ENCODE measurements at places on chromosomes 5 and 9.

GRCh38 chr5:58108511-58108910, 351.4 kb downstream of the PLK2 start:
- no peak for DNase-seq

DNA sequence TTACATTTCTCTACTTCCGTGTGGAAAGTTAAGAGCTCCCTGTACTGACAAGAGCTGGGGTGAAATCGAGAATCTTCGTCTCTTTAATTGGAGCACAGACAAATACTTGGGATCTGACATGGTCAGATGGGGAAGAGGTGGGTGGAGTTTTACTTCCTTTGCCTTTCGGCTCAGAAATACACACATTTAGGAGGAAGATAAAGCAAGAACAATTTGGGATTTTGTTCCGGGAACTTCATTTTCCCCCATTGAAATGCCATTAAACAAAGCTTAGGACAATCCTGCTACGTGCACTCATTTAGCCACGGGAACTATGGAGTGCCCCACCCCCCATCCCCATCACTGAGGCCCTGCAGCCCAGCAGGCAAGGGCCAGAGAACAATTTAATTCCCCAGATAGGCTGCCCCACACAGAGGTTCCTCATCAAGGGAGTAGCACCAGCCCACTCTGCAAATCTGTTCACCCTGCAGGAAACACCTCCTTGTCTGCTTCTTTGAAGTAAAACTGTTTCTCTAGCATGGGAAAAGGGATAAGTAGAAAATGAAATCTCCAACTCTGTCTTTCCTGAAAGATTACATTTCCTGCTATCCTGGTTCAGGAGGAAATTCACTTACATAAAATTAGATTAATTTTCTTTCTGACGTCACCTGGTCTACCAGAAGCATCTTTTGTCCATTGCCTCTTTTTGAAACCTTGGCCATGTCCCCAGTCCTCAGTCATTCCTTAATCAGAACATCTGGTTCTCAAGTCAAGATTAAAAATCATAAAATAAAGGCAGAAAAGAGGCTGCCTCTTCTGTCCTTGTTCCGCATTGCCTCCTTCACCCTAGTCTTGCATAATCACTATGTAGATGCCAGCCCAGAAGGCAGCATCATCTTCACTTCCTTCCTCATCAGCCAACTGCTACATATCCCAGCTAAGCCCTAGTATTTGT, 206.4 kb downstream of the ENC1 start:
- DNase-seq = no peak

DNA sequence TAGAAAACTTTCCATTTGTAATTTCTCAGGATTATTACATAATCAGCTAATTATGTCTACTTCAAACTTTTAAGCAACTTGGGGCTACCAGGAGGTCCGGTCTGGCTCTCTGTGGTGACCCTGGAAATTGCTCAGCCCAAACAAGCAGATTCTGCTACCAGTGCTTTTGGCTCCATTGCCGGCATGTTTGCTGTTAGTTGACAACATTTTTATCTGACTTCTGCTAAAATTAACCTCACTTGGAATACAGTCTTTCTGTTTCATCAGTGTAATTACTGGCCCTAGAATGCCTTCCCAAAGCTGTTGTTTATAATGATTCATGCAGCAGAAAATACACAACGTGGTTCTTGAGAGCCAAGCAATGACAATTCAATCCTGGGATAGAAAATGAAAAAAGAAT, 38.5 kb upstream of the FAM81B start:
- no peak for DNase-seq

- DNase-seq = no peak
Measured at GRCh38 chr9:77987081-77987656, 44.4 kb downstream of the GNAQ start.

DNA sequence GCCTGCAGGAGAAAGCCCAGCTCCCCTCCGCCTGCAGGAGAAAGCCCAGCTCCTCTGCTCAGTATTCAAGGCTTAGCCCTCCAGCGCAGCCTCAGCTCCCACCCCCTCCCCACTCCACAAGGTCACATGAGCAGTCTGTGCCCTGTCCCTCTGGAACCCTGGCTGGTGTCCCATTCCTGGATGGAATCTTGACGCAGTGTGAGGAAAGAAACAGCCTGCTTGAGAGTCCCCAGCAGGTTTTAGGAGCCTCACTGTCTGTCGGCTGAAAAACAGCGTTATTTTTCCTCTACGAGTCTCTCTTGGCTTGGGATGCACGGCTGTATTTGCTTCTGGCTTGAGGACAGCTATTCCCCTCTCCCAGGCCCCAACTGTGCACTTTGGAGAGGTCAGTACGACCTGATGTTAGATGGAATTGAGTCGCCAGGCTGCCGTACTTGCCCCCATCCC, 210.1 kb upstream of the TRIM32 start:
- no peak for DNase-seq

DNA sequence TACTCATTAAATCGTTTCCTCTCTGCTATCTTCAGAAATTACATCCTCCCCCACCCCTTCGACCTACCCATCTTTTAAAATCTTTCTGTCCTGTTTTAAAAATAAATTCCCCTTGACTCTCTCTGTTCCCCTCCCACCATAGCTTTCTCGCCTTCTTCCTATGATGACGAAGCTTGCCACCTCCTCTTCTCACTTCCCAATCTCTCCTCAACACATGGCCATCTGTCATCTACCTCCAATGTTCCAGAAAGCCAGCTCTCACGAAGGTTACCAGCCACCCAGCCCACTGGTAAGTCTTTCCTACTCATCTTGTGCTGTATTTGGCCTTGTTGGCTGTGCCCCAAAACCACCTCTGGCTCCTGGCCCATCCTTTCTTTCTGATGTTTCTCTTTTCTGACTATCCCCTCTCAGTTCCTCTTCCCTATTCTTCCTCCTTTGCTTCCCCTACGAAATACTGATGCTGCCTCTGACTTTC, 346.3 kb downstream of the ENC1 start:
- peak; percentile 5 for DNase-seq

- DNase-seq = no peak
Measured at GRCh38 chr5:28344836-28345433, 1306.5 kb upstream of the CDH9 start.

DNA sequence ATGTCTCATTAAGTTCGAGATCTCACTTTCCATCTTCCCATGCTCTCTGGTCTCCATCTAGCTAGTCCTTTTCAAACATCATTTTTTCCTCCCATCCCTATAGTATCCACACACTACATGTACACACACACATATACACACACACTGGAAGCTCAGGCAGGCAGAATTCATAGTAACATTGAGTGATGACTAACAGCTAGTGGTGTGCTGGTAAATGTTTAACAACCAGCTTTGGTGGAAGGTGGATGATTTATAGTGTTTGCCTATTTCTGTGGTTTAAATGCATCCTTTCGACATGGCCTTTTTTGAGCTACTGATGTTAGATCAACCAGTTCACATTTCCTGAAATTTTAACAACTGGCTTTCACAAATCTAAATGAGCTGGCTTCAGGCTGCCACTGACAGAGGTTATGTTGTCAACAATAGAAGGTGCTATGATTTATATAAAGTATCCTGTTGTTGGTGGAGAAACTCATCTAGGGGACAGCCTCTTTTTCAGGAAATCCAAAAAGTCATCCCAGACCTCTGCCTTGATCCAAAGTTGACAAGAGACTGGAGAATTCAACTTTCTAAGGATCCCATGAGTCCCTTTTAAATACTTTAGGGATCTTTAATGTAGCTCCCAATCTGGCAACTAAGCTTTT, 117.8 kb downstream of the CCDC192 start:
- no peak for DNase-seq

DNA sequence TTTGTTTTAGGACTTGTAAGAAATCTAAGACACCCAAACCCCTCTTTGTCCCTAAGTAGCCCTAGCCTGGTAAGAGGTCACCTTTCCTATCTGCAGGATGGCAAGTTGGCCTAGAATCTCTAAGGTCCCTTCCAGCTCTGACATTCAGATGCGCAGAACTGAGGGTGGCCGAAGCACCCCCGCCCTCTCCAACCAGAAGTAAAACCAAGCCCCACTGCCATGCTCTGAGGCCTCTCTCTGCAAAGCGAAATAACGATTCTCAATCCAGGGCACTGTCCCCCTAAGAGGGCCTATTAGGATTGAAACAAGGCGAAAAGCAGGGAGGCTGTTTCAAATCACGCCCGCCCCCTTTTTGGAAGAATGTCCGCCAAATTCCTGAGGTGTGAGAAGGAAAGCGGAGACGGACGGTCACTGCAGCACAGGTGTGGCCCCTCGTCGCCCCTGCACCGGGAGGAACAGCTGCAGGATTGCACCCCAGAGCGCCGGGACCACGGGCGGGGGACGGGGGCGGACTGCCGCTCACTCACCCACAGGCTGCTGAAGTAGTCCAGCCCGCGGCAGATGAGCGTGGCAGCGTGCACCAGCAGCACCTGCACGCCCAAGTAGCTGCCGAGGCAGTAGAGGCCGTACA, 824 bp downstream of the TMEM245 start:
- DNase-seq = no peak

- no peak for DNase-seq
Measured at GRCh38 chr5:26884481-26884880, 153.9 kb downstream of the CDH9 start.

DNA sequence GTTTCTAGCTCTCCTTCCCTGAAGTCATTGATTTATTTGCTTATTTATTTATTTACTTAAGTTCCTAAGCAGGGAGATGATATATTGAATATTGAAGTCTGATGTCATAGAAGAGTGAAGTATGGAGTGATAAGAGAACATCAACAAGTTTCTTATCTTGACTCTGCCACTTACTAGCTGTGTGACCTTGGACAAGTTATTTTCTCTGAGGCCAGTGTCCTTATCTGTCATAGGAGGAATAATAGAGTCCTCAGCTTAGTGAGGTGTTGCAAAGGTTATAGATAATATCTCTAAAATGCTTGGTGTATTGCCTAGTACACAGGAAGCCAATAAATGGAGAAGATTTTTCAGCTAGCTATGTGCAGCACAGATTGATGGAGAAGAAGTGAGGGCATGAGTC, 32.4 kb upstream of the PIP5K1B start:
- no peak for DNase-seq

DNA sequence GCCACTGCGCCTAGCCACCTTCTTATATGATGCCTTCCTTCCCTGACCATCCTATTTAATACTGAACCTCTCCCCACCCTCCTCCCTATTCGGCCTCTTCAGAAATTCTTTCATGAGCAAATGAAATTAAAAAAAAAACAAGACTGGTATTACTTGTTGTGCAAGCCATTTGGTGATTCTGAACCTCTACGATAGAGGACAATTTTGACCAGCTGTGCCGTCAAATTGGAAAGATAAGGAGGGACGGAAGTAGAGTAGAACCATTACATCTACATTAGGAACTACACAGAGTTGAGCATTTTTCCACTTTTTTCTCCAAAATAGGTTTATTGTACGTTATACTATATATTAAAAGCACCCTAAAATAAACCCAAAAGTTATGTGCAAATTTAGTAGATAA, 2.9 kb downstream of the DHX29 start:
- no peak for DNase-seq

DNA sequence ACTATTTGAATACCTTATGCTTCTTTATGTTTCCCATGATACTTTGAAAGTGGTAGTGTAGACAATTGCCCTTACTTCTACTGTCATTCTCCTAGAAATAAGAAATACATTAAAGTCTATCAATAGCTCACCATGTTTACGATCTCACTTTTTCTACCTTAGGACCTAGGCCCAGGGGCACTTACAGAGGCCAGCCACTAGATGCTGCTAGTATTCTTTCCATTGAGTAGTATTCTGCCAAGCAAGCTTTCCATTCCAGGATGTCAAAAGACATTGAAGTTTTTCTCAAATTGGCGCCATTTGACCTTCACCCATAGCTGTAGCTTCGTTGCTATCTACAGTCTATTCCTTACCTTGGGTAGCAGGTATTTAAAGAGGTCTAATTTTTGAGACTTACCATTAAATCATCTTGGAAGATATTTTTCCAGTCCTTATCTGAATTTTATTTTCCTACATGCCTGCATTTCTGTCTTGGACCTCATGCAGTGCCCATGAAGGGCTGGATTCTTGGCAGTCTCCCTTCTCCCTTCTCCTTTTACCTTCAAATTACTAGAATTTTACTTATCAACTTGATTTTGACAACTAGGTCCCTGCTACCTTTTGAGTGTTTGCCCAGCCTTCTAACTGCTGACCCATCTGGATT, 246.0 kb upstream of the NUDT12 start:
- DNase-seq = no peak

- DNase-seq = no peak
Measured at GRCh38 chr5:139306628-139307379, 13.3 kb downstream of the MATR3 start.

- no peak for DNase-seq
Measured at GRCh38 chr9:21904776-21905175, 89.4 kb downstream of the CDKN2A start.

- no peak for DNase-seq
Measured at GRCh38 chr5:145025775-145026174, 809.4 kb downstream of the PRELID2 start.

DNA sequence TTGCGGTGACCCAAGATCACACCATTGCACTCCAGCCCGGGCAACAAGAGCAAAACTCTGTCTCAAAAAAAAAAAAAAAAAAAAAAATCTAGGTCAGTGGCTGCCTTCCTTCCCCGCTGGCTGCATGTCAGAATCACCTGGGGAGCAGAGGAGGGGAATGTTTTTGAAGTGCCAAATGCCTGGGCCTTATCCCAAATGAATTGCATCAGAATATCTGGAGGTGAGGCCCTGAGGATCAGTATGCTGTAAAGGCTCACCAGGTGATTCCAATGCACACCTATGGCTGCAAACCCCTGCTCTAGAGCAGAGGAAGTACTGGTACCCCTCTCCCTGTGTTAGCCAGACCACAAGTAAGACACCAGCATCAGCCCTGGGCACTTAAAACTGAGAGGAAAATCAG, 44.7 kb upstream of the GABRP start:
- no peak for DNase-seq

DNA sequence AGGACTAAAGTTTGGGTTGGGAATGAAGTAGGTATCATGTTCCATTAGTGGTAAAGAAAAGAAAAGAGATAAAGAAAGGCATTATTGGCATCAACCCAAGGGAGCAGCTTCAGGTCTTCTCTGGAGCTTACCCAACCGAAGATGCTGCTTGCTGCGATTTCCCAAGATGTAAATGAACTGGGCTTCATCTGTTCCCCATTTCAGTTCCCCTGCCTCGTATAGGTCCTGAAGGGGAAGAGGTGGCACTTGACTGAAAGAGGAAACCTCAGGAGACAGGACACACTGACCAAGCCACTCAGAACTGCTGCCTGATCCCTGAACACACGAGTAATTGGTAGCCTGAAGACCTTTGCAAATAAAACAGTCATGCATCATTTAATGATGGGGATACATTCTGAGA, 24.6 kb downstream of the ANXA6 start:
- no peak for DNase-seq

DNA sequence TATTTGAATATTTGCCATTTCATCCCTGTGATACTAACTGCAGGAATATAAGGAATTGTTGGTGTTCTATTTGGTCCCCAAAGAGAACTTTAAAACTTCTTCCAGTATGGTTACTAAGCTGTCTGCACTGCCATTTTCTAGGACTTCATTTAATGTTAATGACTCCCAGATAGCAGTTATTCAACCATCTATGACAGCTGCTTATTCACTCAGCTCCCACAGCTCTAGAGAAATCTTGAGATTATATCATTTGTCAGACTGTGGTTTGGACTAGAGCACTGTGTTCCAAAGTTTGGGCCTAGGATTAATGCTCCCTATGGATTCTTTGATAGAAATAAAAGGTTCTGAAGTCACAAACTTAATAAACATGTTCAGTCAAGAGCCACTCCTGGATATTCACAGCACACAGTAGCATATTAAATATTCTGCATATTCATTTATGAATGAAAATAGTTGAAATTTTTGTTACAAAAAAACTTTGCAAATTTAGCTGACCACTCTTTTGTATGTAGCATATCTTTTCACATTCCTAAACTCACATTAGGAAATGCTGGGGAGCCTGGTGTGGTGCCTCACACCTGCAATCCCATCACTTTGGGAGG, 173.7 kb downstream of the NFIB start:
- no peak for DNase-seq

GRCh38 chr9:1052365-1053281, 2.5 kb downstream of the DMRT2 start:
- DNase-seq = no peak
